Activated naive CD8-positive, alpha-beta T cell treated with anti-CD3 and anti-CD28 coated beads, Interleukin-2, amount 10 ng/mL, durations not matched to agents 7 days and 5 days (primary cell): ENCODE measurements at places on chromosomes 11 and 22.
A peak's percentile ranks its signal among the peaks of the same experiment; 100 is the strongest.

DNA sequence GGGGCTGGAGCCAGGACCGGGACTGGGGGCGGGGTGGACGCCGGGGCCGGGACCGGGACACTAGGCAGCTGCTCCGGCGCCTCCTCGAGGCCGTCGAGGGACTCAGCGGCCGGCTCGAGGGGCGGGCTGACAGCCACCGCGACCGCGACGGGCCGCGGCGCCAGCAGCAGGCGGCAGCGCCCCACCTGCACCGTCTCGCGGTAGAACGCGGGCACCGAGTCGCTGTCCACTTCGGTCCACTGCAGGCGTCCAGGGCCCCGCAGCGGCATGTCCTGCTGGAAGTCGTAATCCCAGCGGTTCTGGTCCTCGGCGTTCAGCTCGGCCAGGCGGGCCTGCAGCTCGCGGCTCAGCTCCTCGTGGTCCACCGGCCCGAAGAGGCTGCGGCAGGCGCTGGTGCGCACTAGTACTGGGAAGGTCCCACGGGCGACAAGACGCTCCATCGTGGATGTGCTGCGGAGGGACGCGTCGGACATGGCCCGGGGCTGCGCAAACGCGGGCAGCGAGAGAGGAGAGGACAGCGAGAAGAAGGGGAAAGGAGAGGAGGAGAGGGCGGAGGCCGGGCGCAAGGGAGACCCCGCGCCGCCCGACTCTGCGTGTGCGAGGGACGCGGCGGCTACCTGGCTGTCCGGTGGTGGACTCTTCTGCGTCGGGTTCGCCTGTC, 428 bp downstream of the CDKN1C start:
- peak; percentile 66 for DNase-seq

GRCh38 chr11:27907091-27907490, 200.9 kb downstream of the KIF18A start:
- no peak for DNase-seq

DNA sequence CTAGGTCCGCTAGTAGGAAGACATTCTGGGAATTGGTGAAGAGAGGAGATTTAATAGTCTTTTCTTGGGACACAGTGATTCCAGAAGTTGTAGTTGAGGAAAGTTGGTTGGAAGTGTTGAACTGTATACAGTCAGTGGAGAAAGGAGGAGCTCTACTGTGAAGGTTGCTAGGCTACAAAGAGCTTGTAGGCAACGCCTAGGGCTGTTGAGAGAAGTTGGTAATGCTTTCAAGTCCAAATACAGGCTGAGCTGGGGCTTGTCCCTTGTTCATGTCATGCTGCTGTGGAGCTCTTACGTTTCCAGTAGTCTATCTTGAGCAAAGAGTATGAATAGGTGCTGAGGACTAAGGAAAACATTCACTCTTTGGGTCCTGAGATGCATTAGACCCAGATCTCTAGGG, 1.1 kb downstream of the TBCEL start:
- no peak for DNase-seq

DNA sequence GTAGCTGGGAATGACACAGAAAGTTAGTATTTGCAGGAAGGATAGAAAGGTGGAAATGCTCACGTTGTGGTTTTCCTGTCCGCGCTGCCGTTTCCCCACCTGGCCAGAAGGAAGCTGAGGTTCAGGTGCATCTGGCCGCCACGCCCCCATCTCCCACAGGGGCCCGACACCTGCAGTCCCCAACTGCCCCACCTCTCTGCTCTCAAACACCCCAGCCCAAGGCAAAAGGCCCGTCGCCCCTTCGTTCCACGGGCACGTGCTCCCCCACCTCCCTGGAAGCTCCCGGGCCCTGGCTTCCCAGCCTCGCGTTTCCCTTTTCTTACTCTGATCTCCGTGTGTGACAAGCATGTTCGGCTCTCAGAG, 985.1 kb downstream of the BRD1 start:
- no peak for DNase-seq

GRCh38 chr11:58192229-58192628, 3.4 kb downstream of the OR9Q2 start:
- DNase-seq = no peak

GRCh38 chr11:79259800-79260199, 181.0 kb downstream of the TENM4 start:
- DNase-seq = no peak

DNA sequence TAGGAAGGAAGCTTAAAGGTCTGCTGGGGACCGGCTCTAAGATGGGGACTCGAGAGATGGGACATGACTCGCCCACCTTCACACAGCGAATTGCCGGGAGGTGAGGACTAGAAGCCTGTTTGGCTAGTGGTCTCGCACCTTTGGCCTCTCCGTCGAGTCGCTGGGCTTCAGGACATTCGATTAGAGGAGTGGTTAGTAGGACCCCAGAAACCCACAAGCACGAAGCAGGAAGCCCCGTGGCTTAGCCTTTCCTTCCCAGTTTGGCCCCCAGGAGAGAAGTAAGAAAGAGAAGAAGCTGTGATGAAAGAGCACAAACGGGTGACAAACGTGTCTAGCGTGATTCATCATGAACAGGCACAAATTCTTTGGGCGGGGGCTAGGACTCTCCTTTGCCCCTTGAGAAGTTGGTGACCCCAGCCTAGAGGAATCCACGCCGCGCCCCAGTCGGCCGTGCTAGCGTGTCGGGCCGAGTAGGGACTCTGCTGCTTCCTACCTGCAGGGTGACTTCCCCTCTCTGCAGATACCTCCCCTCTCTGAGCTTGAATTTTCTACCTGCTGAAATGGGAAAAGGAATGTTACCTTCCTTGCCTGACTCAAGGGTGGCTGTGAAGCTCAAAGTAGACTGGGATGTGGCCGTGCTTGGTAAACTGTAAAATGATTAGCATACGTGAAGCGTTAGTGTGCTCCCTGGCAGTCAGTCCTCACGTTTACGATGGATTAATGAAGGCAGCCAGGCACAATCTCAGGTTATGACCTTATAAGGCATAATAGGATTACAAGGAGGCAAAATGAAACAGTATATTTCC, 1.1 kb upstream of the ADM start:
- DNase-seq = peak; percentile 48

GRCh38 chr22:34763496-34763895, 302.5 kb upstream of the ISX start:
- no peak for DNase-seq

DNA sequence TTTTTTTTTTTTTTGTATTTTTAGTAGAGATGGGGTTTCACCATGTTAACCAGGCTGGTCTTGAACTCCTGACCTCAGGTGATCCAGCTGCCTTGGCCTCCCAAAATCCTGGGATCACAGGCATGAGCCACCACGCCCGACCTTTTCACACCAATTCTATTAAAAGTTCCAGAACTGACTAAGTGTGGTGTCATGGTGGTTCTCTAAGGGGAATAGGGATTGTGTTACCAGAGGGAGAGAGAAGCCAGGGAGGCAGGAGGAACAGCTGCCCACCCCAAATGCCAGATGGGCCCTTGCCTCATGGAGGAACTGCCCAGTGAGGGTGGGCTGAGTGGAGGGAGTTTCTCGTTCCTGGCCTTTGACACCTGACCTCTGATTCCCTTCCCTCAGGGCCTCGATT, 5.9 kb downstream of the RPS6KA4 start:
- no peak for DNase-seq

GRCh38 chr22:26364066-26365015, 64.7 kb upstream of the ASPHD2 start:
- no peak for DNase-seq

GRCh38 chr11:110098645-110099044, 5.5 kb downstream of the ZC3H12C start:
- DNase-seq = no peak

DNA sequence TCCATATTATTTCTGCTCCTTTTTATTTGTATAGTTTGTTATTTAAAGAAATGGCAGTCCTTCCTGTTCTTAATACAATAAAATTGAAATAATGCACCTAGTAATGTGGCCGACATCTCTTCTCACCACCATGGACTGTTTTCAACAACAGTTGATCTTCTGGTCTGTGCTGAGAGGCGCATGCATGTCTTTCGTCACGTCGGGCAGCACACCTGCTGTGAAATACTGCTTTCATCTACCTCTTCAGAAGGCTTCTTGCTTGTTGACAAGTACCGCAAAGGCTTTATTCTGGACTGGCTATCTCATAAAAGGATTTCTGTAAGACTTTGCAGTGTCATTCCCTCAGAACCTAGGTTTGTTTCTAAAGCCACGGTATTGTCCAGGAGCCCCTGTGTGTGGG, 13.9 kb upstream of the MYO18B start:
- no peak for DNase-seq

DNA sequence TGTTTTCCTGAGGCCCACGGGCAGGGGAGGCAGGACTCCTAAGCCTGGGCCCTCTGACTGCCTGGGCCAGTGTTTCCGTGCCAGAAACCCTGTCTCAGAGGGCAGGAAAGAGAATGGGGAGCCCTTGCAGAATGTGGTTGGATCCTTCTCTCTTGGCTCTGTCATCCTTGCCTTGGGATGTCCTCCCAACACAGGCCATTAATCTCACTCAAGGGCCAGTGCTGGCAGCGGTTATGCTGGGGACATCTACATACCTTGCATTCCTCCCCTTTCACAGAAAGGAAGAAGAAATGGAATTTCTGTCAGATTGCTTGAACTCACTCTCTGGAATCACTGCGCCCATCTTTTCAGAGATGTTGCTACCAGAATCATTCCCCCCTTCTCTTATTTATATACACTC, 296.9 kb downstream of the KIRREL3 start:
- DNase-seq = no peak

- no peak for DNase-seq
Observed at GRCh38 chr22:40609216-40609615, 27.3 kb downstream of the MRTFA start.

- no peak for DNase-seq
Observed at GRCh38 chr11:119012629-119013170, 5.4 kb downstream of the RPS25 start.

GRCh38 chr22:39220890-39221850, 23.6 kb downstream of the PDGFB start:
- peak; percentile 3 for DNase-seq

DNA sequence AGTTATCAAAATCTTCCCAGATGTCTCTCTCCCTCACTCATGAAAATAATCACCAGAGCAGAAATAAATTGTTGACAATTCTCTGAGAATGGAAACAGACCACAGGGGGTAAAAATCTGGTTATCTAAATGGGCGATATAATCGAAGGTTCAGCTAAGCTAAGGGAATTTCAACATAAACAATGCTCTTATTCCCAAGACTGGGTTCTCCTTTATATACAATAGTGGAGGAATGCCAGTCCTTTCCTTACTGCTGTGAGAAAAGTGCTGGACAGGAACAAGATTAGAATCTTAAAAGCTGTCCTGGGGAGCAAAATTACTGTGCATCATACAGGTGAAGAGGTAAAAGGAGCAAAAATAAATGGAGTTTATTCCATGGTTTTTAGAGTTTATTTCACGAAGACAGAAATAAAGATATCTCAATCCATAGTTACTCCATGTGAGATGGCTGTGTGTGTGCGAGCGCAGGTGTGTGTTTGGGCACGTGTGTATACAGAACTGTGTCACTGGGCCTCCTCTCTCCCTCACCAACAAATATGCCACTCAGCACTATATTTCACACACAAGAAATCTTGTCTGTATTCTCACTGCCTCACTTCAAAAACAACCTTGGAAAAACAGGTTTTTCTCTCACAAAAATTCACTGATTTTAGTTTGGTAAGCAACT, 385.6 kb downstream of the DCDC1 start:
- DNase-seq = no peak

- no peak for DNase-seq
Observed at GRCh38 chr11:67983951-67984350, 19.9 kb downstream of the UNC93B1 start.

DNA sequence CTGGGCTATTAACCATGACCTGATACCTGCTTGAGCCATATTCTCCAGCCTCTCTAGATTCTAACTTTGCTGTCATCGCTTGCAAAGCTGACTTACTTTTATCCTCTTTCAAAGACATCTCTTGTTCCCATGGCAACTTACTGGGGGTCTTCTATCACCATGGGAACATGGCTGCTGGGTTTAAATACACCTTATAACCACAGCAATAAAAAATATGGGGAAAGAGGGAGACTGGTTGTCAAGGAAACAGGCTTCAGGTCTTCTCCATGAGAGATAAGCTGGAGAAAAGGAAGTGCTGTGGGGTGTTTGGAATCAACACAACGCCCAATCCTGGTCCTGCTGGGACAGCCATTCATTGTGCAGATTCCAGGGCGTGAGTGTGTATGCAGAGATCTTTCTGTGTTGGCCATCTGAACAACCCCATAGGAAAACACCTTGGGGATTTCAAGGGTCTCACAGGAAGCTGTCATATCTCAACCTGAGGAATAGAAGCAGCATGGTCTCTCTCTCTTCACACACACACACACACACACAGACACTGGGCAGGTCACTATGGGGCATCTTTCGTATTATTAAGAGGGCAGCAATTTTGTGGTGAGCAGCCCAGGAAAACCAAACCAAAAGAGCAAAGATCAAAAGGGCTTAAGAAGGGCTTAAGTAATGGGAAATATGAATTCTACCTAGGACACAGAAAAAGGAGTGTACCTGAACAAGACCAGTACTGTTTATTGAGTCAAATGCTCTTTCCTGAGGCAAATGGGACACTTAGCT, 344.7 kb upstream of the NCAM1 start:
- no peak for DNase-seq

DNA sequence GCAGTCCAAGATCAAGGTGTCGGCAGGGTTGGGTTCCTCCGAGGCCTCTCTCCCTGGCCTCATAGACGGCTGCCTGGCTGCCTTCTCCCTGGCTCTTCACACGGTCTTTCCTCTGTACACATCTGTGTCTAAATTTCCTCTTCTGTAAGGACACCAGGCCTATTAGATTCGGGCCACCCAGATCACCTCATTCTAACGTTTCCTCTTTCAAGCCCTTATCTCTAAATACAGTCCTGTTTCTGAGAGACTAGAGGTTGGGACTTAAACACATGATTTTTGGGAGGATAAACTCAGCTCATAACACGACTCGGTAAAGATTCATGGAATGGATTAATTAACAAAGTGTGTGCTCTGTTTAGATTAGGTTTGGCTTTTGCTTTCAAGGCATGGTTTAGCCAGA, 136.0 kb upstream of the SORL1-AS1 start:
- DNase-seq = no peak

GRCh38 chr11:50098186-50098725, 65.6 kb downstream of the OR4C45 start:
- DNase-seq = no peak

DNA sequence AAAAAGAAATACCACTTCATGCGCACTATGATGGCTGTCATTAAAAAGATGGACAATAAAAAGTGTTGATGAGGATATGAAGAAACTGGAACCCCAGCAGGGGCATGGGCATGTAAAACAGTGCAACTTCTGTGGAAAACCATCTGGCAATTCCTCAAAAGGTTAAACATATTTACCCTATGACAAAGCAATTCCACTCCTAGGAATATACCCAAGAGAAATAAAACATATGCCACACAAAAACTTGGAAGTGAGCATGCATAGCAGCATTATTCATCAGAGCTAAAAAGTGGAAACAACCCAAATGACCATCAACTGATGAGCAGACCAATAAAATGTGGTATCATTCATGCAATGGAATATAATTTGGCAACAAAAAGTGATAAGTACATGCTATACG, 50.1 kb downstream of the LRRC32 start:
- DNase-seq = no peak
